ENCODE measurements at places on chromosomes 3 and 15. TPM values are rescaled to one million over a fixed set of nuclear protein-coding genes. Genes with fewer than 3 reads are reported as not detected.

The C2CD4A gene
- not detected for total RNA-seq

GRCh38 chr3:77825001-77825827 is 785.3 kb downstream of the ROBO2 start:
- peak; percentile 50 for DNase-seq

The MITF gene
- total RNA-seq: 27.2 TPM

GRCh38 chr3:23496165-23496564 is 293.0 kb downstream of the UBE2E2 start:
- no peak for DNase-seq

GRCh38 chr3:118128886-118129285 is 905.8 kb downstream of the IGSF11 start:
- DNase-seq: no peak

- no peak for DNase-seq
Measured at GRCh38 chr15:48580736-48581135, 64.8 kb downstream of the FBN1 start.

DNA sequence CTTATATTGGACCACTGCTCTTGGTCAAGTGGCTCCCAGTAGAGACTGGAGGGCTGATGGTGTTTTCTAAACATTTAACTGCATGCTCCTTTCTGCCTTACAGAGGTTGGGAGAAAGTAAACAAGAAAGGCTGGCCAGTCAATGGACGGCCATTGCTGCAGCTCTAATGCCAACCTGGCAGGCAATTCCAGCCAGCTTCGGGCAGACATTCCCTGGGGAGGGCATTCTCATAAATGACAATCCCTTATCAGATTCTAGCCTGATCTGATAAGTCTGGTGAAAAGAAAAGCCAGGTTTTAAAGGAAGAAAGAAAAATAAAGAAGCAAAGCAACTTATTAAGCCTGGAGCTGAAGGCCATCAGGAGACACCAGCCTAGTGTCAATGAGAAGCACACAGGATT is 60.7 kb downstream of the FRMD4B start:
- no peak for DNase-seq

The THBS1 gene
- 7,736 TPM for total RNA-seq

DNA sequence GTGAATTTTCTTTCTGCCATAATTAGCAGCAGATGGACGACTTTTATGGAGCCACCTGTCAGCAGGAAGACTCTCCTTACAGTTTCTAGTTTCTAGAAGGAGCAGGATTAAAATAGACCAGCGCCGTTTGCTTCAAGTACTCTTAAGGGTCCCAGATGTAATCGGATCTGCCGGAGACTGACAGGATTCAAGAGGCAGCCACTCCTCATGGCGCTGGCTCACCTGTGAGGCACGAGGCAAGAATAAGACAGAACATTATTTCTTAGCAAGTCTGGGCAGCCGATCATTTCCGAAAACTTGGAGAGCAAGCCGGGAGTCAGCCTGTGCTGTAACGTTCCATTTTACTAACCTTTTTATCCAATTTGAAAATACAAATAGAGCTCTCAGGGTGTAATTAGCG is 410.4 kb upstream of the RORA start:
- DNase-seq: no peak

DNA sequence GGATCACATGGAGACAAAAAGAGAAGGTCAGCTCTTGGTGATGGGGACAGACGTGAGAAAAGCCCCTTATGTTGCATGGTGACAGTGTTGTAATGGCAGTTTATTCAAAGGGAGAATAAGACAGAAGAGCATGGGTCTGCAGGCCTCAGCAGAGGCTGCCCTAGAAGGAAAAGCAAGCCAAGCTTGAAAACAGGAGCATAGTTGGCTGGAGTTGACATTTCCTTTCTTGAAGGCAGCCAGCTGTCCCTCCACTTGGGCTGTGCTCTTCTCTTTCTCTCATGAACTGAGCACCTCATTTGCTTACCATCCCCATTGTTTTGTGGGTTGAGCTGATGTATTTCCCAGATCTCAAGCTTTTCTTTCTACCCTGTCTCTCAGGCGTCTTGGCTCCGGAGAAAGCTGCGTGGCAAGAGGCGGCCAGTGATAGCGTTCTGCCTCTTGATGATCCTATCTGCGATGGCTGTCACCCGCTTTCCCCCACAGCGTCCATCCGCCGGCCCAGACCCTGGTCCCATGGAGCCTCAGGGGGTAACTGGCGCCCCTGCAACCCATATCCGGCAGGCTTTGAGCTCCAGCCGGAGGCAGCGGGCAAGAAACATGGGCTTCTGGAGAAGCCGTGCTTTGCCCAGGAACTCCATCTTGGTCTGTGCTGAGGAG is 52.9 kb downstream of the GASK1A start:
- no peak for DNase-seq

The GPR160 gene
- total RNA-seq: not detected

The PLA2G4D gene
- not detected for total RNA-seq

- DNase-seq: no peak
Measured at GRCh38 chr3:13647298-13648059, 98.6 kb downstream of the FBLN2 start.

GRCh38 chr3:72606005-72606800 is 242.0 kb downstream of the SHQ1 start:
- no peak for DNase-seq

DNA sequence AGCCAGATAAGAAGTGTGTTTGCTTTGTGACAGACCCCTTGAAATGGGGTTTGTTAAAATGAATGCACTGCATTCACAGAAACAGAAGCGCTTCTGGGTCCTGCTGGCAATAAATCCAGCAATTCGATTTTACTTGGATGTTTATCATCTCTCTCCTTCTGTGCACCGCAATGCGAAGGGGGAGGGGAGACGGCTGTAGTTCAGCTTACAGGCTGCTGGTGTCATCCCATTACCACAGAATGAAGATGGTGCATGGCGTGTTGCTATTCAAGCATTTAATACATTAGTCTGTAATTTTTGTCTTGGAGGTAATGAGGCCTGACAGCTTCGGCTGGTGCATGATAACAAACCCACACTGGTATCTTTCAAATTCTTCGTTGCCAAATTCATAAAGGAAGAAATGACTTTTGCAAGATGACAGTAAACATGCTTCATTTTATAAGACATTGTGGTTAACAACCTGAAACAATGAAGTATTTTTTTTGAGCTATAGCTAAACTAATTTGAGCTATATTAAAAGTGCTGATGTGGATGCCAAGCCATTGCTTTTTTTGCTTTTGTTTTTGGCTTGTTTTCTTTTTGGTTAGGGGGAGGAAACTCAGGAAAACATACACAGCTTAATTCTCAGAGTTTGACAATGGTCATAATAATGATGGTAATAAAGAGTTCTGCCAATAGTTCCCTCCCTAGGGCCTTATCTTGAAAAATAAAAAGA is 418.3 kb downstream of the OTOL1 start:
- no peak for DNase-seq

GRCh38 chr3:172511783-172512762 is 11.2 kb downstream of the TNFSF10 start:
- DNase-seq: no peak

GRCh38 chr3:58526515-58526957 is 10.5 kb downstream of the ACOX2 start:
- DNase-seq: peak; percentile 89

GRCh38 chr3:62454916-62455315 is 81.6 kb upstream of the FEZF2 start:
- DNase-seq: no peak

The UMPS gene
- total RNA-seq: 25.2 TPM

DNA sequence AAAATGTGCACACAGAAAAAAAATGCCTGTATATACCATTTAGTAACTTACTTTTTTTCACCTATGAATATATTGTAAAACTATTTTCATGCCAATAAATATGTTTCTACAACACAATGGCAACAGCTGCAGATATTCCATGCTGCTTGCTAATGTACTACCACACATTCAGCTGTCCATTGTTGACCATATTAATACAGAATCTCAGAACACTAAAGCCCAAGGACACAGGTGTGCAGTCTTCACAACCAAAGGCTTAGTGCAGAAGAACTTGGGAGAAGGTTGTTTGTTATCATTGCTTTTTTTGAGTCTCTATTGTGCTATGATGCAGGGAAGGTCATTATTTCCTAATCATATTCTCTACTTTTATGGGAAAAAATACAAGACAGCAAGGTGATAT is 79.6 kb downstream of the DIPK2A start:
- DNase-seq: no peak

DNA sequence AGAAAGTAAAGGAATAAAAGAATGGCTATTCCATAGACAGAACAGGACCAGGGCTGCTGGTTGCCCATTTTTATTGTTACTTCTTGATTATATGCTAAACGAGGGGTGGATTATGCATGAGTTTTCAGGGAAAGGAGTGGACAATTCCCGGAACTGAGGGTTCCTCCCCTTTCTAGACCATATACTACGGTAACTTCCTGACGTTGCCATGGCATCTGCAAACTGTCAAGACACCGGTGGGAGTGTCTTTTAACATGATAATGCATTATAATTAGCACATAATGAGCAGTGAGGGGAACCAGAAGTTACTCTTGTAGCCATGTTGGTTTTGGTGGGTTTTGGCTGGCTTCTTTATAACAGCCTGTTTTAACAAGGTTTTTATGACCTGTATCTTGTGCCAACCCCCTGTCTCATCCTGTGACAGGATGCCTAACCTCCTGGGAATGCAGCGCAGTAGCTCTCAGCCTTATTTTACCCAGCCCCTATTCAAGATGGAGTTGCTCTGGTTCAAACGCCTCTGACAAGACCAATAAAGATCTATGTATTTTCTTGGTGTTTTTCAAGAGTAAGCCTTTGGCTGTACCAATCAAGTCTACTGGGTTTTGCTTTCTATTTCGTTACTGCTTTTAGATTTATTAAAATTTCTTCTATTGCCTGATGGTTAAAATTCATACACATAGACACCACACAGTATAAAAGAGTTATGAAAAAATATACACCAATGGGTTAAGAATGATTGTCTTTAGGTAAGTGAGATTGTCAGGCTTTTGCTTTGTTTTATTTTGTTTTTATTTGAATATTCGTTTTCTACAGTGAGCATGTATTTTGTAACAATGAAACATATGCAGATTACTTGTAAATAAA is 37.4 kb upstream of the CTDSPL start:
- no peak for DNase-seq

The KBTBD13 gene
- not detected for total RNA-seq

GRCh38 chr15:85964471-85964870 is 115.2 kb upstream of the AGBL1 start:
- DNase-seq: no peak

The SNRK gene
- 9.3 TPM for total RNA-seq

Measured in HFFc6 (cell line).